ENCODE measurements at places on chromosomes 6 and 20.

DNA sequence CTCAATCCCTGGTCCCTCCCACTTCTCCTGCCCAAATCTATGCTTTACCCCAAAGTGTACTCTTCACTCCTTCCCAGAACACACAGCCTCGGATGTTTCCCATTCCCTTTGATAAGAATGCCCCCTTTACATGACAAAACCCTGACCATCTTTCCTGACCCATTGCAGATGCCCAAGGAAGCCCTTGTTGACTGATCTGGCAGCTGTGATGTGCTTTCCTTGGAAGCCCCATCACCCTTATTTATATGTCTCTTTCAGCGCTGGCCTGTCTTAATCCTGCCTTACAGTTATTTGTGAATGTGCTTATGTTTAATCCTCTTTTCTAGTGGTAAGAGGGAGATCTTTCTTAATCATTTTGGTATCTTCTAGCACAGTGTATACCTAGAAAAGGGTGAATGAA is 523.1 kb downstream of the CD83 start:
- DNase-seq, result no peak

DNA sequence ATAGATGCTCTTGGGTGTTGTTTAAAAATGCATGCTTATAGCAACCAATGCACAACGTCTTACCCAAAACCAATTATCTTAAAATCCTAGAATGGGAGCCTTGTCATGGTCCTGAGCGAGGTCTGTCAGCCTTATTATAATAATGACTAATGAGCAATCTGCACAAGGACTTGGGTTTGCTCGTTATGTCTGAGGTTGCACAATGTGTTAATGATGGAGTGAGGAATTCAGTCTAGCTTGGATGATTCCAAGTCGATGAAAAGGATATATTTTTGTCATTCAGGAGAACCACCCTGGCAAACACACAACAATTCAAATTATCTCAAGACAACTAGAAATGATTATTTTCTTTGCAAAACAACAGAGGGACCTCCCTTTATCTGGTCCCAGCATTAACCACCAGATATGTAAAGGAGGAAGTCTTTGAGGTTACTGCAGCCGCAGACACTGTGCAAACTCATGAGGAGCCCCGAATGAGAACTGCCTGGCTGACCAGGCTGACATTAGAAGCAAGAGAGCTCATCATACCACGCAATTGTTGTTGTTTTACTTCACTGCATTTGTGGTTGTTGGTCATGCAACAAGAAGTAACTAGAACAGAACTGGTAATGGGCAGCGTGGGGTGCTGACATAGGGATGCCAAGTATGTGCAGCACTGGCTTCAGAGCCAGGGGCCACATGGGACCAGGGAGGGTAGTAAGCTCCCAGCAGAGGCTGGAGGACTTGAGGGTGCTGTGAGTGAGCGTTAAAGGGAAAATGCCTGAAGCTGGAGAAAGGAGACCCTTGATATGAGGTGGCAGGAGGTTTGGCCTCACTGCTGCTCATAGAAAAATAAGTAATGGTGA is 488.3 kb downstream of the CDH26 start:
- no peak for DNase-seq

- DNase-seq, result no peak
Observed at GRCh38 chr6:118750143-118750542, 98.8 kb upstream of the CEP85L start.

GRCh38 chr6:16338577-16339264 is 100.3 kb downstream of the GMPR start:
- DNase-seq, result peak; percentile 98

DNA sequence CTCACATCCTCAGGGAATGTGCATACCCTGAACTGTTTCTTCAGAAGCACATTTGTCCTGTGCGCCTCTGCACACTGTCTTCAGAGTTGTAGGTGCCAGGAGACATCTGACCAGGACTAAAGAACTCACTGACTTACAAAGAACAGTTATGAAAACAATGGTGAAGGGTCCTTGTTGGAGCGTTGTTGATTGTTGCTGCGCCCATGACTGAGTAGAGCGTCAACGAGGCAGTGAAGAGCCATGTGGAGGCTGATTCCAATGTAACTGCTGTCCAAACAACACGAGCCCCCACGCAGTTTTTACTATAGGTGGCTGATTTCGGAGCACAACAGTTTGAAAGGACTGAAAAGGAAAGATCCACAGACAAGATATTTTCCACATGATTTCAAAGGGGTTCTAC is 380.3 kb downstream of the CDH26 start:
- DNase-seq, result no peak

DNA sequence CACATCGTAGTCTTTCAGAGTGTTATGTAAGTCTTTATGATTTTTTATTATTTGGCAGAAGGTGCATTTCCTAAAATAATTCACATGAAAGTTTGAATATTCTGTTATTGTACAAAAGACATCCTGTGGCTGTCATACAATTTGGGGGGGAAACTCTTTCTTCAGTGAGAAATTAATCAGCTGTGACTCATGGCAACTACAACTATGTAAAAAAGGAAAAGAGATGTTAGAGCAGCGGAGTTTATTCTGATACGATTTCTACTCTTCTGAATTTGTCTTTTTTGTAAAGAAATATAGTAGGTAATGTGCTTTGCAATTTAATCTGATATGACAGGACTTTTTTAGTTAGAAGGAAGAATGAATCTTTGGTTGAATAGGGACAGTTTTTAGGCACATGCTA is 14.2 kb downstream of the COL19A1 start:
- no peak for DNase-seq

DNA sequence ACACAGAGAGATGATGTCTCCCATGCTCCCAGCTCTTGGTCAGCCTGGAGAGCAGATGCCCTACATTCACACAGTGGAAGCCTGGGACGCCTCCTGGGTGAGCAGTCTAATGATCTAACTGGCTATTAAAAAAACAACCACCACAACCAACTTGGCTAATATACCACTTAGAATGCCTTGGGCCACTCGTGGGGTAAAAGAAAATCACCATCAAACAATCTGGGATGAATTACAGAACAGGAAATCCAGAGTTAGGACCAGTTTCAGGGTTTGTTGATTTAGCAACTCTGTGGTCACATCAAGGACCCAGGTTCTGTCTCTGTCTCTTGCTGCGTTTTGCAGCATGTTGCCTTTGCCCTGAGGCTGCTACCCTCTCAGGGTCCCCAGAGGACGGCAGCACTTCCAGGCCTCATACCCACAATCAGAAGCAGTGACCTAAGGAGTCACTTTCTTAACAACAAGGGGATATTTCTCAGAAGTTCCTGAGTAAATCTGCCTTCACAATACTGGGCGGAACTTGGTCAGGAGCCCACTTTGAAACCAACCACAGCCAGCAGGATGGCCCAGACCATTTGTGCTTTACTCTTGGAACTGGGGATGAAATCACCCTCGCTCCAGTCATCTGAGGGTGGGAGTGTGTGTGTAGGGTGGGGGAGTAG is 118.7 kb downstream of the CLIC5 start:
- peak; percentile 85 for DNase-seq

DNA sequence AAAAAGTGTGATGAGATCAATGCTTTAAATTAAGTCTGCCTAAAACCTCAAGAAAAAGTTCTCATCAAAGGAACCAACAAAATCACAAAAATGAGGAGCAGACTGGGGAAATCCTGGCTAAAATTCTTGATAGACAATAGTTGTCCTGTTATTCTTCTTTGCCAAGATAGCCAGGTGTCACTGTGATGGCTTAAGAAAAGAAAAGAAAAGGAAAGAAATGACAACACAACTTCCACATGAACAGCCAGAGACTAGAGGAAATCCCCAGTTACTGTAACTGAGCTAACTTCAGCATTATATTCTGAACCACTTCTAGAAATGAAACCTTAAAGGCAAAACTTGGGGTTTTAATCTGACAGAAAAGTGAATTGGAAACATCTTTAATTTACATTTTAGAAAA is 129.6 kb downstream of the CD24 start:
- no peak for DNase-seq

DNA sequence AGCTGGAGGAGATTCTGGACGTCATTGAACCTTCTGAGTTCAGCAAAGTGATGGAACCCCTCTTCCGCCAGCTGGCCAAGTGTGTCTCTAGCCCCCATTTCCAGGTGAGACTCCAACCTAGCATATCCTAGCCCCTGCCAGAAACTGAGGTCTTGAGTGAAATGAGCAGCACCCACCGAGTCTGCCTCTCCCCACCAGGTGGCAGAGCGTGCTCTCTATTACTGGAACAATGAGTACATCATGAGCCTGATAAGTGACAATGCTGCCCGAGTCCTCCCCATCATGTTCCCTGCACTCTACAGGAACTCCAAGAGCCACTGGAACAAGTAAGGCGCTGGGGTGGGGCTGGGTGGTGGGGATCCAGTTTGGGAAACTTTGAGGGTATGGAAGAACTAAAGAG is 4.6 kb downstream of the MEA1 start:
- peak; percentile 41 for DNase-seq

DNA sequence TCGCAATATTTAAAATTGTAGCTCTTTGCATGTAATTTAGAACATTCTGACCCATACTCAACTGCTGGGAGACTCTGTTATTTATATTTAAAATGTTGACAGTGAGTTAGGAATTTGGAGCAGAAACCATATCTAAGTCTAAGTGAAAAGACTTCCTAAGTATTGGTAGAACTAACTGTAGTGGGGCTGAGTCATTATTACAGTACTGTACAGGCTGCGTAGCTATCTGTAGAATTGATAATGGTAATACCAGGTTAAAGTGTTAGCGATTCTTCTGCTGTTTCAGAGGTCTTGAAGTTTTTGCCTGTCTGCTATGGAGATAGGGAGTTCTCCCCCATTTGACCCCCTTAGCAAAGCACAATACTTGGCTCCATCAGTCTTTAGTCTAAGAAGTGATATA is 3.6 kb downstream of the TOP1 start:
- DNase-seq, result no peak

DNA sequence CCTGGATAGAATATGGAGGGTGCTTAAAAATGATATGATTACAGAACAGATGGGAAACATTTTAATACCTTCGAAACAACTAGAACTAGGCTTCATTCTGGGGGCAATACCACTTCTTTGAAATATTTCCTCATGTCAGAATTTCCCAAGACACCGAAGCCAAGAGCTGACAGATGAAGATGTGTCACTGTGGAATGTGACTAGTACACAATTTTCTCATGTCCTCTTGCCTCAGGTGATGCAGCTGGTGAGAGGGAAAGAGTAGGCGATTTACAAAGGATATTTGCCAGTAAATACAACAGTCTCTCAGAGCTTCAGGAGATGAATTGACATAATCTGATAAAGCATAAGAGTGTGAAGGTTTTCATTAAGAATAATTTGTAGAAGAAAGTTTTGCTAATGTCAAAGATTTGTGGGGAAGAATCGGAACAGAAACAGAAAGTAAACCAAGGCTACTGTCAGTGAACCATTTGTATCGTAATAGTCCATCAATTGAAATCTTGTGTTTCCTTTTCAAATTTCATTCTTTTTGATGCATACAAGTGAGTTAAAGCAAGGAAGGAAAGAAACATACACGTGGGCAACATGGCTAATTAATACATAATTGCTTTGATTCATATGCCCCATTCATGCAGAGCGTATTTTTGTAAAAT is 164.7 kb upstream of the CCN2 start:
- DNase-seq, result no peak

DNA sequence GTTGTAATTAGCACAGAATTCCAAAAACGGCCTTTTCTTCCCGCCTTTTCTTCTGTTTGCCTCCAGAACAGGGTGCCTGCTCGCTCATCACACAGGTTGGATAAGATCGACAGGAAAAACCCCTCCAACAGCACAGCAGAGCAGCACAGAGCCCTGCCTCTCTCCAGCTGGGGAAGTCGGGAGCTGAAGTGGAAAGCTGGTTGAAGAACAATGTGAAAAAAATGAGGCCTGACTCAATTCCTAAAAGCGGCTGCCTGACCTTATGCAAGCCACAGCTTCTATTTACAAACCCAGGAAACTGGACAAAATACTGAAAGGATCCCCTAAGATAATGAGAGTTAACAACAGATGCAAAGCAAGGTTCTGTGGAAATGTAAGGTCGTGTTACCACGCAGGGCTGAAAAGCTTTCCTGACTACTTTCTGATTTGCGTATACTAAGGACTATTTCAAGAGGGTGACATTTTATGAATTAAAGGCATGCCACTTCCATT is 116.9 kb downstream of the TTLL2 start:
- DNase-seq, result no peak

GRCh38 chr6:14922706-14923460 is 323.0 kb upstream of the JARID2 start:
- no peak for DNase-seq

DNA sequence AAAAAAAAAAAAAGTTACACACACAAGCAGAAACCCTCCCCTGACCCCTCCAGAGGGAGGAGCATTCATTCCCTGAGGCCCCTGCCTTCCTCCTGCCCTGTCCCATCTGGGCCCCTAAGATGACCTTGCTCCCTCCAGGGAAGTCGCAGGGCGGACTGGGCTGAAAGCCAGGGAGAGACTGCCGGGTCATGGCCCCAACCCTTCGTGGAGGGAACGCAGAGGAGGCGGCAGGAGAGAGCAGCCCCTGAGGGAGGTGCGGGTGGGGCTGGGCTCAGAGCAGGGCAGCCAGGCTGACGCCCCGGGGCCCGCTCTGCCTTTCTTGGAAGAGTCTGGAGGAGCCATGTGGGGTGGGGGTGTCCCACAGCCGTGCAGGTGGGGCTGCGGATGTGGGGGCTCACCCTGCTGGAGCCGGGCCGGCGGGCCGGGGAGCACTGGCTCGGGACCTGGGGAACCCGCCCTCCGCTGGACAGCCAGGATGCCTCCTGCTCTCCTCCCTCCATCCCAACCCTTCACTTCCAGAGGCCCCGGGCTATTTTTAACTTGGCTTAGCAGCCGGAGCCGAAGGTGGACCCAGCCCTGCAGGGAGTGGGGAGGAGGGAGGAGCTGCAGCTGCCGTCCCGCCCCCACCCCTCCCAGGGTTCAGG is 15.0 kb upstream of the ABHD16B start:
- peak; percentile 49 for DNase-seq

DNA sequence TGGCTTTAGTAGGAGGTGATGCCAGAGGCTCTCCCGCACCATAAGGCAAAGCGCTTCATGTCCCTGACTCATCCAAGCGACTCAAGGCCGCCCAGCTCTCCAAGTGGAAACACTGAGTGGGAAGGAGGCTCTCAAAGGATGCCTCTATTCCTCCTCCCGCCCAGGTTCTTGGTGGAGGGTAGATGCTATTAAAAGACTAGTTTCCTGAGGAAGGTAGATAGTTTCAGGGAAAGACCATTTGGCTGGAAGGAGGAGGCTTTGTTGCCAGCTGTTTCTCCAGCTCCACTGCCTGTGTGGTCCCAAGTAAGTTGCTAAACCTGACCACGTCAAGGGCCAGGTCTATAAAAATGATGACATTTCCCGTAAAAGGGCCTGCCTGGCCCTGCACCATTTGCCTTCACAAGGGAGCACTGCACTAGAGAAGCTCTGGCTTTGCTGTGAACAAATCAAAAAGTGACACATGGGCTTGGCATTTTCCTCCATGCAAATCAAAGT is 48.2 kb downstream of the GMDS start:
- DNase-seq, result no peak

GRCh38 chr6:158445426-158446085 is 114.3 kb upstream of the TMEM181 start:
- DNase-seq, result no peak

DNA sequence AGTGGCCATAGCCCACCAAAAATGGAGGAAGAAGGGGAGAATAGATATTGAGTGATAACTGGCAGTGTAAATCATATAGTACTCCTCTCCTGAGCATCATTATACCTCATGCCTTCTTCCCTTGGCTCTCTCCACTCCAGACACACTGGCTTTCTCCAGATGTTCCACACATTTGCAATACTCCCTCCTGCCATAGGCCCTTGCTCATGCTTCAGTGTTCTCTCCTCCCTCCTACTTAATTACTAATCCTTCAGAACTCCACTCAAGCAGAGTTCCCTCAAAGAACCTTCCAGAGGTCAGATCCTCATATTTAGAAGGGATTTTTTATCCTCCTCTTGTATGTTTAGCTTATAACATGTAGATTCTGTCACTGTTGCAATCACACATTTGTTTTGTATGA is 279.5 kb upstream of the SUPT3H start:
- no peak for DNase-seq

Data from adipocyte (in vitro differentiated cells).